ENCODE measurements at places on chromosomes 11 and 22.

DNA sequence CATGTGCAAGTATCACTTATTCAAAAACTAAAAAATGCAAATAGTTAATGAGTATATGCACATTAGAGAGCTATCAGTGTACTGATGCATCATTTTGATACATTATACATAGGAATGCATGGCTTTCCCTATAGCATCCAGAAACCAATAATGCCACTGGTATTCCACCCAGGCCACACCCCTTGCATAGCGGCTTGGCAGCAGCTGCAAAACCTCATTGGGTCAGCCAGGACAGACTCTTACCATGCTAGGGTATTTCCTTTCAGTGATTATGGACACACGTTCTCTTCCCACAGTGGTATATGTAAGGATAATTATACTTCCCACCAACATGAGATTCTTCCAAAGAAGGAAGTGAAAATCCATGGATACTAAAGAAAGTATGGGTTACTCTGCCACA, 145.9 kb upstream of the PITPNB start:
- no peak for DNase-seq

DNA sequence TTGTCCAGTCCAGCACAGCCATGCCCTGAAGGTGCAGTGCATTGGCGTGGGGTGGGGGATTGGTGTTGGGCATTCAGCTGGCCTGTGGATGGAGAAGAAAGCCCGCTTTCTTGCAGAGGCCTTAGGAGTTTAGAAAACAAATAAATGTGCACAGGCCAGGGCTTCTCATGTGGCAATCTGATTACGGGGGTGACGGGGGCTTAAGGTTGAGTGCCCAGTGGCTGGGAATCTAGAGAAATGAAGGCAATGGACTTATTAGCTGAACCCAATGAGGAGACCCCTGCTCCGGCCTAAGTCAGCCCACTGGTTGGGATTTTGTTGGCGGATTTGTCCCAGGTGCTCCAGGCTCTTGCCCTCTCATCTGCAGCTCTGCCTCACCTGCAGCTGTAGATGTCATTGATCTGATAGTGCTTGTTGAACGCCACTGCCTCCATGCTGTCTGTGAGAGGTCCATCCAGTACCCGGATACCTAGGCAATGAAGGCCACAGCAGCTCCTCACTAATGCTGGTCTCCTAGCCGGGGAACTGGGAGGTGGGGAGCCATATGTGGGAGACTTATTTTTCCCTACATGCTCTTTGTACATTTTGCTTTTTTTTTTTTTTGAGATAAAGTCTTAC, 6.2 kb downstream of the PCSK7 start:
- no peak for DNase-seq

GRCh38 chr11:128643661-128644317, 50.1 kb upstream of the FLI1 start:
- DNase-seq, result no peak

GRCh38 chr11:14186046-14186775, 172.8 kb downstream of the RRAS2 start:
- no peak for DNase-seq

GRCh38 chr11:101510591-101510990, 73.2 kb downstream of the TRPC6 start:
- DNase-seq, result no peak

- no peak for DNase-seq
Measured at GRCh38 chr11:130151196-130151595, 8.4 kb upstream of the ST14 start.

DNA sequence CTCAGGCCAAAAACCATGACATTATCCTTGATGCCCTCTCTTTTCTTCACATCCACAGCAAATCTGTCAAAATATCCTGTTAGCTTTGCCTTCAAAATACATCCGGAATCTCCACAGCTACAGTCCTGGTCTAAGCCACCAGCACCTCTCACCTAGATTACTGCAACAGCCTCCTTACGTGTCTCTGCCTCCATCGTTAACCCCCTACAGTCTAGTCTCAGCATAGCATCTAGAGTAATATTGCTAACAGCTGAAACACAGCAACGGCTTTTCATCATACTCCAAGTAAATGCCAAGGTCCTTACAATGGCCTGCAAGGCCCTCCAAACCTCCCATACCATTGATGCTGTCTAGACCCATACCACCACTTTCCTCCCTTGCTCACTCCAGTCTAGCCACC, 4.4 kb downstream of the TSG101 start:
- DNase-seq, result no peak

GRCh38 chr11:73760135-73760678, 667 bp downstream of the RAB6A start:
- DNase-seq, result peak; percentile 56

DNA sequence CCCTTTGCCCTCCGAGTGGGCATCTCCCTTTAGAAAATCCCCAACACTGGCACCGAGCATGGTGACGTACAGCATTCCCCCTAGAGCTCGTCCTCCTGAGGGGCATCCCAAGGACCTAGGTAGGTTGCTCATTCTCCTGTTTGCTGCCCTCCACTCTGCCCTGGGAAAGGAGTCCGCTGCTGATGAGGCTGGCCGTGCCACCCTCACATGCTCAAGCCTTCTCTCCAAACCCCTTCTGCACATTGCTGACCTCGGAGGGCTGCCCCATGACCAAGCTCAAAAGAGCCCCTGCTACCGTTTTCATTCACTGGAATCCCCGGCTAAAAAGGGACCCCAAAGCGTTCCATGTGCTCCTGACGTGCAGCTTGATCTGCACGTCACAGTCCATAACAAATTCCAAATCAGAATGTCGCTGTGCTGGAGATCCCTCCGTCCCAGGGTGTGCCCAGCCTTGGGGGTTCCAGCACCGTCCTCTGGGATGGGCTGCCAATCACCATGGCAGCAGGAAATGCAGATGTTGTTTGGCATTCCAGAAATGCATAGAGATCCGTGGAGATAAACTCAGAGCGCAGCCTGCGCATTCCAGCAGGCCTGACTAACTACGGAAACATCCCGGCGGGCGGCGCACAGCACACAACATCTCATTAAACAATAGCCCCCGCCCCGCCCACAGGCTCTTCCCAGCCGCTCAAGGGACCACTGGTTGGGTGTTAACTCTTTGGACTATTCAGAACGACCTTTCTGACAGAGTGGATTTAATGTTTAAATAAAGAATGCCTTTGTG, 26.3 kb upstream of the GNB1L start:
- peak; percentile 94 for DNase-seq

DNA sequence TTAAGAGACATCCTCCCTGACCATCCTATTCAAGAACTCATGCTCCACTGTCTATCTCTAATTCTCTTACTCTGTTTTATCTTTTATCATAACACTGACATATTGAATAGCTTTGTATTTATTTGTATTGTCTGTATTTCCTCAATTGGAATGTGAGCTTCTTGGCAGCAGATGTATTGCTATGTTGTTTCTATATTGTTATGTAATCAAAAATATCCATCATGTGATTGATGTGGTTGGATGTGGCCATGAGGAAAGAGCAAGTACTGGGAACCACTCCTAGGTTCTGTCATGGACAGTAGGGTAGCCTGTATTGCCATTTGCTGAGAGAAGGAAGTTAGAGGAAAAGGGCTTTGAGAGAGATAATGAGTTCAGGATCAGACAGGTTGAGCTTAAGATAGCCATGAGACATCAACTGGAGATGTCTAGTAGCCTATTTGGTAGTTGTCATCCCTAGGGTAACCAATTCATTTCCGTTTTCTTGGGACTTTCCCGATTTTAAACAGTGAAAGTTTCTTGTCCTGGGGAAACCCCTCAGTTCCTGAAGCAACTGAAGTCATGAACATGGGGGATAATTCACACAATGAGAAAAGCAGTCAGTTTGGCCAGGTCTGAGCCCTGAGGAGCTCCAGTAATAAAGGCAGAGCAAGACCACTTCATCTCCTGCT, 404.5 kb downstream of the INSC start:
- DNase-seq, result no peak

GRCh38 chr11:95055283-95055897, 6.2 kb downstream of the KDM4F start:
- DNase-seq, result no peak

- no peak for DNase-seq
Measured at GRCh38 chr22:18965526-18966421, 29.7 kb upstream of the PRODH start.

- no peak for DNase-seq
Measured at GRCh38 chr11:8786933-8787332, 104.3 kb downstream of the RPL27A start.

GRCh38 chr11:25702417-25702816, 629.5 kb upstream of the ANO3 start:
- no peak for DNase-seq

DNA sequence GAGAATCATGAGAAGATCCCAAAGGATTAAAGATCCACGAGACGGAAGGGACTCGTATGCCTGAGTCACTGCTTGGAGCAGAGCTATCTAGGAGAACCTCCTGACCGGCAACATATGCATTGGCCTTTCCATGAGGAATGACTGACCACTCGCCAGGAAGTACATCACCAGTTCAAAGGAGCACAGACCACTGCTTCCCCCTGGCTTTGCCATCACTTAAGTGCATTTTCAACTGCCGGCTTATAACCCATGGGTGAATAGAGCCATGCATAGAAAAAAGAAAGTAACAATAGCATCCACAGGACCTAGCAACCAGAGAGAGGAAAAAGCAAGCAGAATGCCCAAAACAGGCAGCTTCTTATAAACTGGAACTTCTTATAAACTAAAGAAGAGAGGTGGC, 98.3 kb upstream of the ZC3H12C start:
- peak; percentile 22 for DNase-seq

- no peak for DNase-seq
Measured at GRCh38 chr11:57624864-57625263, 24.8 kb downstream of the YPEL4 start.

GRCh38 chr11:10993186-10993585, 135.3 kb upstream of the ZBED5 start:
- DNase-seq, result no peak

- peak; percentile 35 for DNase-seq
Measured at GRCh38 chr22:46087816-46088277, 62.5 kb upstream of the PPARA start.

DNA sequence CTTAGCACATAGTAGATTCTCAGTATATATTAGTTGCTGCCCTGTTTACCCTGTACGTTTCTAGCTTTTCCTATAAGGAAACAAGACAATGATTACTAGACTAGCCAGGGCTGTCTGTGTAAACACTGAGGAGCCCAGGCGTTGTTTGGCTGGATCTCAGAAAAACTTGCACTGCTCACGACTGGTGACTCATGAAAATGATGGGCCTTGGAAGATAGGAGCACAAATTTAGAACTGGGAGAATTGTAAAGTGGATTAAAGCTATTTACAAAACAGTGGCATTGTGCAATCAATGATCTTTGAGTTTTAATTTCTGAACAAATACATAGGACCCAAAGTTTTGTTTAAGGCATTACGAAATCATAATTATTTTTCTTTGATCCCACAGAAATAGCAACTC, 276.9 kb downstream of the FAM76B start:
- DNase-seq, result peak; percentile 68

DNA sequence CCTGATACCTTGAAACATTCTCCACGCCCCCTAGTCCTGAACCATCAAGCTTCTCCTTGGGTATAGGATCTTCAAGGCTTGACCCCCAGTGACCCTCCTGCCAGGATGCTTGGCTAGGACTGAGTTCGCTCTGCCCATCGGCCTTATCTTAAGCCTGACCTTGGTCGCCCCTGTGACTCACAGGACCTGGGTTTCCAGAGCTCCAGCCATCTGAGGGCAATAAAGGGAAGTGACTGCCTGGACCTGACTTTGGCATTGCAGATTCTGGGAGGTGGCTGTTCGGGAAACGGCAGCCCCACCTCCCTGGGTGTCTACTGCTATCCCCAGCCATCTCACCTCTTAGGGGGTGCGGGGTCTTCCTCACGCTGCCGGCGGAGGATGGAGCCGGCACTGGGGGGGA, 15.4 kb downstream of the CARD10 start:
- no peak for DNase-seq

- DNase-seq, result peak; percentile 14
Measured at GRCh38 chr11:107969219-107969618, 39.5 kb upstream of the CUL5 start.

DNA sequence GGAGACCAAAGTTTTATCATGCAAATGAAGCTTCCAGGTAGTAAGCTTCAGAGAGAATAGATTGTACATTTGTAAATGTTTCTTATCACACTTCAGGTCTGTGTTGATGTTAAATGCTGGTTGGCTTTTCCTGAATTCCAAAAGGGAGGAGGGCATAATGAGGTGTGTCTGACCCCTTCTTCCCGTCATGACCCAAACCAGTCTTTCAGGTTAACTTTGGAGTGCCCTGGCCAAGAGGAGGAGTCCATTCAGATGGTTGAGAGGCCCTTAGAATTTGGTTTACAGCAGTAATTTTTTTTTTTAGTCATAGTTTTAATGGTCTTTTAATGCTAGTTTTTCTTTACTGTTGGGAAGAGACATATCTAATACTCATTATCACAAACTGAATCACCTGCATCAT, 2.5 kb downstream of the OR6X1 start:
- no peak for DNase-seq

DNA sequence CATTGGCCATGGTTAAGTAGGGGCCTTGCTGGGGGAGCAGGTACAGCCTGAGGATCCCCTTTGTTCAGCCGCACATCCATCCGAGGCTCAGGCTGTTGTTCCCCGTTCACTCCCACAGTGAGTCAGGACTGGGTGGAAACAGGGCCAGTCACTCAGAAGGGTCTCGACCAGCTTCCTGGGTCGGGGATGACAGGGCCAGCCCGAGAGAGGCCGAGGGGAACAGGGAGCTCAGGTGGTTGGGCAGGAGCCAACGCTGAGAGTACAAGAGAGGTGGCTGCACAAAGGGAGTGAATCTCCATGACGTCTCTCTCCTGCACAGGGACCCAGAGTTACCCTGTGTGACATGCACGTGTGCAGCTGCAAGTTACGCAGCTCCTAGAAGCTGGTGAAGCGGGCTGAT, 97.2 kb upstream of the SHANK2 start:
- no peak for DNase-seq

- no peak for DNase-seq
Measured at GRCh38 chr11:113410414-113411135, 23.0 kb downstream of the ANKK1 start.

DNA sequence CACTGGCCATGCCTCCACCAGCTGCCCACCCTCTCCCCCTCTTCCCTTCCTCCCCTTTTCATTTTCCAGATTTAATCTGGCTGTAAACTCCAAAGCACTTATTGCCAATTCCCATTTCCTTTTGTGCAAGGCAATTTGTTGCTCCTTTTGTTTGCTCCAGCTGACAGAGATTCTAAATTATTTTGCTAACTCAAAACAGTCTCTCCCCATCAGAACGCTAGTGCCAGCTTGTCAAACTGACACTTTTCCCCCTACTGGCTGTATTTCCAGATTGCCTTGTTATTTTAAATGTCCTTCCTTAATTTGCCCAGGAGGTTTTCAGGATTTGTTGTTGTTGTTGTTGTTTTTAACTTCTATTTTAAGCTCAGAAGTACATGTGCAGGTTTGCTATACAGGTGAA, 57.0 kb upstream of the PAK1 start:
- DNase-seq, result no peak

- DNase-seq, result no peak
Measured at GRCh38 chr11:11963842-11964773, 44.3 kb downstream of the DKK3 start.
